Activated CD4-positive, alpha-beta T cell treated with anti-CD3 and anti-CD28 coated beads for 4 hours (primary cell): ENCODE measurements at places on chromosomes 2 and 18.

- no peak for DNase-seq
Measured at GRCh38 chr2:11658208-11659114, 11.5 kb downstream of the NTSR2 start.

DNA sequence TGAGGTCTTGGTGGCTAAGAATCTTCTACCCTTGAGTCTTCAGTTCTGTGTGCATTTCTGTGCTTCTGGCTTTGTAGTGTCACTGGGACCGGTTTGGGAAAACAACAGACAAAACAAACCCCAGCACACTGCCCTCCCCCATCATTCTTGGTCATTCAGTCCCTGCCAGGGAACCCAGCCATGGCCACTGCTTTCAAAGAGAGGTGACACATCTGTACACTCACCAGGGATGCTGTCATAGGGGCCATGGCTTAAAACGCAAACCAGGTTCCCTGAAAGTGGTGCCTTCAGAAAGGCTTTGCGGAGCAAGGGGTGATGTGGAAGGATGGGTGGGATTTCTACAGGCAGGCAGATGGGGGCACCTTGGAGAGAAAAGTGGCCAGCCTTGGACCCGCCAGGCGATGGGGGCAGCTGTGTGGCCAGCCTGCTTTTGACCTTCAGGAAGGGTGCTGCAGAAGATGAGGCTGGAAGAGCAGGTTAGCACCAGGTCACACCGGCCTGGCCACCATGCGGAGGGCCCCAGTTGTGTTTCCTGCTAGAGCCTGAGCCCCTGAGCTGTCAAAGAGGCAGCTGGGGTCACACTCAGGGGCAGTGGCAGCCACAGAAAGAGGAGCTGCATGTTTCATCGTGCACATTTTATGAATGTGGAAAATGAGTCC lies 101.3 kb downstream of the INHBB start:
- DNase-seq: no peak

- DNase-seq: no peak
Measured at GRCh38 chr2:159953136-159953823, 109.1 kb downstream of the PLA2R1 start.

- DNase-seq: no peak
Measured at GRCh38 chr18:34957119-34957863, 83.9 kb upstream of the MAPRE2 start.

DNA sequence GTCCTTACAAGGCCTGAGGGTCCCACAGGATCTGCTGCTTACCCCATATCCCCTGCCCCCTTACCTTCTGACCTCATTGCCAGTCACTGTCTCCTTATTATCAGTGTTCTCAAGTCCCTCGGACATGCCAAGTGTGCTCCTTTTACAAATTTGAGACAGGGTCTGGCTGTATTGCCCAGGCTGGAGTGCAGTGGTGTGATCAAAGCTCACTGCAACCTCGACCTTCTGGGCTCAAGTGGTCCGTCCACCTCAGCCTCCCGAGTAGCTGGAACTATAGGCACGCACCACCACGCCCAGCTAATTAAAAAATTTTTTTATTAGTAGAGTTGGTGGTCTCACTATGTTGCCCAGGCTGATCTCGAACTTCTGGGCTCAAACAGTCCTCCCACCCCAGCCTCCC lies 141.0 kb downstream of the PHLPP1 start:
- DNase-seq: no peak

GRCh38 chr2:240881913-240882312 lies 13.3 kb downstream of the AGXT start:
- DNase-seq: no peak
